ENCODE measurements at places on chromosomes 3 and 15.

DNA sequence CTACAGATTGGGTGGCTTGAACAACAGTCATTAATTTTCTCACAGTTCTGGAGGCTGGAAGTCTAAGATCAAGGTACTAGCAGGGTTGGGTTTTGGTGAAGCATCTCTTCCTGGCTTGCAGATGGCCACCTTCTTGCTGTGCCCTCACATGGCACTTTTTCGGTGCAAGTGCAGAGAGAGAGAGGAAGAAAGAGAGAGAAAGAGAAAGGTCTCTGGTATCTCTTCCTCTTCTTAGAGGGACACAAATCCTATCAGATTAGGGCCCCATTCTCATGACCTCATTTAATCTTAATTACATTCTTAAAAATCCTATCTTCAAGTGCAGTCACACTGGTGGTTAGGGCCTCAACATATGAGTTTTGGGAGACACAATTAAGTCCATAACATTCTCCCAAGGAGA is 167.1 kb downstream of the NFKBIZ start:
- no peak for DNase-seq

DNA sequence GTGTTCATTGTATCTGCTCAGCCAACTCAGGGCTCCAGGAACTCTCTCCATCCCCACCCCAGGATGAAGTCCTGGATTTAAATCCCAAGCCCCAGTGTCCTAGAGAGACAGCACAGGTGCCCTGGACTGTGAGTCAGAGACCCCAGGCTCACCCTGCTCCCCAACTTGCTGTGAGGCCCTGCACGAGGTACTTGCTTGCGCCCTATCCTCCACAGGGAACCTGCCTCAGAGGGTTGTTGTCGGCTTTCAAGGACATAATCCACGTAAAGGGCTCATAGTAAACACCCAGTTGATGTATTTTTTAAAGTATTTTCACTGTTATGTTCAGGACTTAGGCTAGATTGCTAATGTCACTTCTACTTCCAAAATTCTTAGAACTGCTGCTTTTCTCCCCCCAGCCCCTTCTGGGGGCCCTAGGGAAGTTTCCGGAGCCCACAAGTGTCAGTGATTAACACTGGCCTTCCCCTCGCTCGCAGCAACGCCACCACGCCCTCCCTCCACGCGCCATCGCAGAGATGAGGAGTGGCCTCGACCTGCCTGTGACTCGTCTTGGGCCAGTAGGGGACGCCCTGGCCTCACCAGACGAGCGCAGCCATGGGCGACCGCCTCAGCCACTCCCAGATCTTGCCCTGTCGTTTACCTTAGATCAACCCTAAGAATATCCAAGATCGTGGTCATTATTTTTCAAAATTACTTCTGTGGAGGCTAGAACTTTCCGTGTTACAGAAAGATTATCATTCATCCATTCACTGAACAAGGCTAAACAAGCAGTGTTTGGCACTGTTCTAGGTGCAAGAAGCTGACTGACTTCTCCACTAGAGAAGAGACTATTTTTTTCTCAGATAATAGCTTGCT is 6.0 kb upstream of the SRP14 start:
- peak; percentile 95 for DNase-seq

GRCh38 chr3:97885931-97886824 is 64.4 kb downstream of the CRYBG3 start:
- no peak for DNase-seq

DNA sequence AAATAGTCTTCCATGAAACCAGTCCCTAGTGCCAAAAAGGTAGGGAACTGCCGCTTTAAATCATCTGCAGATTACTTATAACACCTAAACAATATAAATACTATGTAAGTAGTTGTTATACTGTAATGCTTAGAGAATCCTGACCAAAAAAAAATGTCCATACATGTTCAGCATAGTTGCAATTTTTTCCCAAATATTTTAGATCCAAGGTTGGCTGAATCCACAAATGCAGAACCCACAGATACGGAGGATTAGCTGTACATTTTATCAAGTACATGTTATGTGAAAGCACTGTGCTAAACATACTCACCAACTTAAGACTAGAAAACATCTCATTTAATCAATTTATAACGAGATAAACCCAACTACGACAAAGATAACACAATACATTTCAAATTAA is 9.3 kb downstream of the MSL2 start:
- DNase-seq, result no peak

GRCh38 chr15:81011593-81011992 is 10.9 kb downstream of the TLNRD1 start:
- DNase-seq, result no peak

DNA sequence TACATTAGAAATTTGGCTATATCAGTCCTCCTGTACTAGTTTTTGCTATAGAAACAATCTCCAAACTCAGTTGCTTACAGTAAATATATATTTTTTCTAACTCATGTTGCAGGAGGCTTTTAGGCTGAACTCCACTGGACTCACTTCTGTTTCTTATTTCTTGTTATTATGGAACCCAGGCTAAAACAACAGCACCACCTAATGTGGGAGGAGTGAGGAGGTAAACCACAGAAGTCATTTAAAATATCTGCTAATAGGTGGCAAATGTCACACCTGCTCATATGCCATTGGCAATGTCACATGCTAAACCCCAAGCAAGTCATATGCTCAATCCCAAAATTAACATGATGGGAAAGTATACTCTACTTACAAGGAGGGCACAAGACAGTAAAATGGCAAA is 462.2 kb downstream of the PLOD2 start:
- no peak for DNase-seq

GRCh38 chr15:101654171-101654570 is 2.0 kb upstream of the TM2D3 start:
- DNase-seq, result no peak

- no peak for DNase-seq
Observed at GRCh38 chr3:195405651-195406050, 37.2 kb downstream of the ACAP2 start.

DNA sequence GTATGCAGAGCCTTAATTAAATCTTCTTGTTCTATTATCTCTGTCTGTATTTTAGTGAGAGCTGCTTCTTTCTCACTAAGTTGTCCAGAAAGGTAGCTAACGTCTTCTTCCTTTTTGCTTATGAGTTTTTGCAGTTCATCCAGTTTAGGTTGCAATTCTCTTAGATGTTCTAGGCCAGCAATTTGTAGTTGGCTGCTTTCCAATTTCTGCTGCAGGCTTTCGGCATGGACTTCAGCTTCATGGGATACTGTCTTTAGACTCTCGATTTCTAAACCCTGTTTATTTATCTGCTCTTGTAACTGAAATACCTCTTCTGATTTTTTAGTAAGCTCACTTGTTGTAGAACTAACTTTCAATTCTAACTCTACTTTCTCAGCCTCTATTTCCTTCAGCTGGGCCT is 35.5 kb upstream of the HCLS1 start:
- no peak for DNase-seq

GRCh38 chr3:157499342-157499963 is 3.8 kb downstream of the VEPH1 start:
- DNase-seq, result peak; percentile 63

DNA sequence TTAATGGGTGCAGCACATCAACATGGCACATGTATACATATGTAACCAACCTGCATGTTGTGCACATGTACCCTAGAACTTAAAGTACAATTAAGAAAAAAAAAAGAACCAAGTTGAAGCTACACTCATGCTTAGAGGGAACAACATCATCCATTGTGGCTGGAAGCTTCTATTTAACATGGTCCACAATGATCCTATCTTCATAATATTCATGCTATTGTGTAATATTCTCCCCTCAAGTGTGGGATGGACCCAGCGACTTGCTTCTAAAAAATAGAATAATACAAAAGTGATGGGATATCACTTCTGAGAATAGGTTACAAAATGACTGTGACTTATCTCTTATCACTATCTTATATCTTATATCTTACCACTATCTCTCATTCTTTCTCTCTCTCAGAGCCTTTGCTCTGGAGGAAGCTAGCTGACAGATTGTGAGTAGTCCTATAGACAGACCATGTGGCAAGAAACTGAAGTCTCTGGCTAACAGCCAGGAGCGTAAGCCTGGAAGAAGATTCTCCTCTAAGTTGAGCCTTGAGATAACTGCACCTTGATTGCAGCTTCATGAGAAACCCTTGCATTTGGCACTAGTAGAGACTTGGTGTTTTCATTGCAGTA is 198.5 kb upstream of the MRPL3 start:
- DNase-seq, result no peak

- DNase-seq, result no peak
Observed at GRCh38 chr3:35120026-35120425, 519.3 kb upstream of the ARPP21 start.

DNA sequence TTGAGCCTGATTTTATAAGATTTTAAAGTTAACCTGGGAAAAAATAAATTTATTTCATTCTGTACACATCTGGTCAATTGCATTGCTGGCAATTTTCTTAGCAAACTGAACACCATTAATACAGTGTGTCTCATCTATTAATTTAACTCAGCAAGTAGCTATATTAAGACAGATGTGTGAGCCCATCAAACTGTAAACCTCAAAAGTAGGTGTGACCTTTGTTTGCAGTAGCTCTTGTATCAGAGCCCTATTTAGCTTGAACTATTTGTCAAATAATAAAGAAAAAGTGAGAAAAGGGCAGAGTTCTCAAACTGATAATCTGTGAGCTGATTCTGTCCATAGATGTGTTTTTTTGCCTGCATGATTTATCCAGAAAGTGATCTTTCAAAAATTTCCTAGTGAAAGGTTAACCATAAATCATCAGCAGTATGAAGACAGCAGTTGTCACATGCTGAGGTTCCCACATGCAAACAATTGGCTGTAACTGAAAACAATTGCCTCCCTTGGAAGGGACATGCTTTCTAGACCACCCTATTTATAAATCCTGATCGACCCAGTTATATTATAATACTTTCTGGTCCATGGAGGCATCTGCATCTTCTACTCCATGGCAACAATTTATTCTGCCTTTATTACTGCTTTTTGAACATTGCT is 646.5 kb downstream of the NSUN3 start:
- DNase-seq, result no peak

- DNase-seq, result no peak
Observed at GRCh38 chr3:194956697-194957396, 271.2 kb downstream of the FAM43A start.

DNA sequence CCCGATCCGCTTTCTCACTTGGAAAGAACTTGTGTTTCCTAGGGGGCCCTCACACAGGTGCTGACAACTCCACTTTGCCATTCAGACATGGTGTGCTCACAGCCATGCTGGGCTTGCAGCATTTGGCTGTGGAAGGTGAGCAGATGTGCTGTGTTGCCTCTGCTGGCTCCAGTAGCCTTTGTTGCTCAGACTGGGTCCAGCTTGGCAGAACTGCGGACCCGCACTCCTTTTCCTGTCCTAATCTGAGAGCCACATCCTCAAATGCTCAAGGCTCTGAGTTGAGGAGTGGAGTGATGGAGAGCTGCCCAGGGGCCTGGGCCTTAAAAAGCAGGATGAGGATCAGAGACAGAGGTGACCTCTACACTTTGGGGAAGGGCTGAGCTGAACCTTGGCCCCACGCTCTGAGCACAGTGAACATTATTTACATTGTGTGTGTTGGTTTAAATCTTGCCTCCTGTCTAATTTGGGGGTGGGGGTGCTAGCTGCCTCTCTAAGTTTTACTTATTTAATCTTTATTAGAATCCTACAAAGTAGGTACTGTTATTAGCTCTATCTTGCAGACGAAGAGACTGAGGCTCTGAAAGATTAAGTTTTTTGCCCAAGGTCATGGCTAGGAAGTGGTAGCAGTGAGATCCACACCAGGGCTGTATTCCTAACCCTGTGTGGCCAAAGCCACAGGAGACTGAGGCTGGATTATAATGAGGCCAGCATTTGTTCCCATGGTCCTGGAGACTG is 17.2 kb downstream of the ACOX2 start:
- DNase-seq, result no peak

GRCh38 chr15:68479870-68480269 is 47.9 kb upstream of the ITGA11 start:
- DNase-seq, result no peak

GRCh38 chr15:81293728-81294515 is 30.0 kb downstream of the STARD5 start:
- DNase-seq, result no peak

DNA sequence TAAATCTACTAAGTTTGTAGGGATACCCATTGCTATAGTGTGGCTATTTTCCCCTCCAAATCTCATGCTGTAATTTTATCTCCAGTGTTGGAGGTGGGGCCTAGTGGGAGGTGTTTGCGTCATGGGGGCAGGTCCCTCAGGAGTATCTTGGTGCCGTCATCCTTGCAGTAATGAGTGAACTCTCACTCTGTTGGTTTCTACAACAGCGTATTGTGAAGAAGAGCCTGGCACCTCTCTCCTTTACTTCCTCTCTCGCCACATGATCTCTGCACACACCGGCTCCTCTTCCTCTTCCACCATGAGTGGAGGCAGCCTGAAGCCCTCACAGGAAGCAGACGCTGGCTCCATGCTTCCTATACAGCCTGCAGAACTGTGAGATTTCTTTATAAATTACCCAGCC is 34.0 kb upstream of the TRPM1 start:
- DNase-seq, result no peak

GRCh38 chr3:151120409-151120808 is 34.9 kb downstream of the MED12L start:
- DNase-seq, result no peak

- peak; percentile 51 for DNase-seq
Observed at GRCh38 chr3:86282106-86282787, 708.7 kb downstream of the VGLL3 start.

- no peak for DNase-seq
Observed at GRCh38 chr3:6396631-6397030, 464.3 kb upstream of the GRM7 start.

DNA sequence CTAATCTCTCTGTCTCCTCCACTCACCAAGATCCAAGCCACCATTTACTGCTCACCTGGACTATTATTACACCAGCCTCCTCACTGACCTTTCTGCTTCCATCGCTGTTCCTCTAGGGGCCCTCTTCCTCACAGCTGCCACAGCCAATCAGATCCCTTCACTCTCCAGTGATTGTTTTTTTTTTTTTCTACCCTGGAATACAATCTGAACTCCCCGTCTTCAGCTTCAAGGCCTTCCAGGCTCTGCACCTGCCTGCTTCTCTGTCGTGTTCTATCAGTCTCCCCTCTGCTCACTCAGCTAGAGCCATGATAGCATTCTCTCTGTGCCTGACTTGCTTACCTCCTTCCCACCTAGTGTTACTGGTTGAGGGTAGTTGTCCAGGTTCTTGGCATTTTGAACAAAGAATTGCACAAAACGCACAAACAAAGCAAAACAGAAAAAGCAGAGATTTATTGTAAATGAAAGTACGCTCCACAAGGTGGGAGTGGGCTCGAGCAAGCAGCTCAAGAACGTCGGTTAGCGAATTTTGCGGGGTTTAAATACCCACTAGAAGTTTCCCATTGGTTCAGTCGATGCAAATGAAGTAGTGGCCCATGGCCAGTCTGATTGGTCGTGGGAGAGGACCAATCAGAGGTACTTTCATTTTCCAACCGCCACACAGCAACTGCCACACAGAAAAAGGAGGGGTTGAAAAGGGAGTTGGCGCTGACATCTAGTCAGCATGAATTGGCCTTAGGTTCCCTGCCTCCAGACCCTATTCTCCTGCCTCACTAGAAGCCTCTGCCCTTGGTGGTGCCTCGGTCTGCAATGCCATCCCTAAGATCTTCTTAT is 188.9 kb downstream of the TLE3 start:
- DNase-seq, result no peak
